Kidney (tissue), 22 donors: ENCODE measurements at places on chromosomes 12 and 14.
A peak's percentile ranks its signal among the peaks of the same experiment; 100 is the strongest.

DNA sequence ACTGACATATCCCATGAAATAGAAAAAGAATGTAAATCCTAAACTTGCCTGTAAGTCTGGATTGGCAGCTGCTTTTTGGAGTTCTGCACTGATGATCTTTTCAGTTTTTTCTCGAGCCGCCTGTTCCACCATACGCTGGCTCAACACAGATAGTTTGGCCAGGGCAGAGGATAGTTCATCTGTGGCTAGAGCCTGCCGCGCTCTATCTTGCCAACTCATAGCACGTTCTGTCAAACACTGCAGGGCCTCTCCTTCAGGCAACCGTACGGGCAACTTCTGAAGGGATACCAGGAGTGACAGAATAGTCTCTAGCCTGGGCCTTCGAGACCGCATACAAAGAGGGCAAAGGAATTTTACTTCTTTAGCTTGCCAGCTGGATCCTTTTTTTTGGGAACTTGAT lies 44.8 kb upstream of the SLC6A13 start:
- no peak for DNase-seq

GRCh38 chr12:125061229-125061628 lies 4.0 kb upstream of the AACS start:
- DNase-seq = no peak

GRCh38 chr12:128385736-128386135 lies 118.8 kb downstream of the TMEM132C start:
- DNase-seq = no peak

DNA sequence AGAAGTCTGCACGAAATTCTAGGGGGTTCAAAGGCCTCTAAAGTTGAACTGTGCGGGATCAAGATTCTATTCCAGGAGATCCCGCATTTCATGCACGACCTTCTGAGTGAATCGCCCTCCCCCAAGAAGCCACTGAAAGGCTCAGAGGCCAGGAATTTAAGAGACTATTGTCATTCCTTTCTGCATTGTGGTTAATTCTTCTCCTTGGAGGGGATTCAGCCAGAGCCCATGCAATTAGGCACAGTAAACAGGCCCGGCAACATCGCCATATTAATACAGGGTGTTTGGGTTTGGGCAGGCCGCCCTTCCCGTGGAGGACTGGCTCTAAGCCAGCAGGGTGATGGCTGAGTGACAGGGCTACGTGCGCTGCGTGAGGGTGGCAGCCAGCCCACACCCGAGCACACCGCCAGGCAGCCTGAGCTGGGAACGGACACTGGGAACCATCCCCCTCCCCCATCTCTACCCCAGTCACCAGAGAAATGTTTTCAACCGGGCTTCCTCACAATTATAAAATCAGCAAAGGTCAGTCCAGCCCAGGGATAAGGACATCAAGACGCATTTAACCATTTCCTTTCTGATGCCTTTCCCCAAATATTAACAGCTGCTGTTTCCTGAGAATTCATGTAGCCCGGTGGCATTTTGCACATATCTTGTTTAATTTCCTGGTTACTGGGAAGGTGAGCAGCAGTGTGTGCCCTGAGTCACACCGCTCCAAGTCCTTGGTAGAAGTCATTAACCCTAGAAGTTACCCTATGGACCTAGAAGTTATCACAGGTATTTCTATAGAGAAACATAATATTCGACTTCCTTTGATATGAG lies 12.5 kb downstream of the EGLN3 start:
- peak; percentile 80 for DNase-seq

GRCh38 chr12:118361092-118361404 lies 11.7 kb downstream of the TAOK3 start:
- DNase-seq = no peak

DNA sequence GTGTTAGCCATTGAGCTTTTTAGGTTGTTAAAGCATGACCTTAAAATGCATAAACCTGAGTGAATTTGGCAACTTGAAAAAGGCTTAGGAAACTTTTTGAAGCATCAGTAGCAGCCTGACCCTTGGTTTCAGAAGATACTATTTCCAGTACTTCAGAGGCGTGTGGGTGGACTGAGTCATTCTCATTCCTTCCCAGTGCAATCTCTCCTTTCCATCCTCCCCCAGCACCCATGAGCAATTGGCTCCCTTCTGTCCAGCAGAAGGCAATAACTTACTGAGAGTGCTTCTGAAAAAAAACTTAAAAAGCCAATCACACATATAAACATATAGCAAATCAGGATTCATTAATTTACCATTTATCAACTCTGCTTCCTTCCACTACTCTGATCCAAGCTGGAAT lies 299.3 kb upstream of the STXBP6 start:
- no peak for DNase-seq
